ENCODE measurements at places on chromosomes 1 and 21.

- no peak for DNase-seq
Observed at GRCh38 chr1:37660664-37661063, 26.0 kb upstream of the RSPO1 start.

GRCh38 chr1:155079487-155080311, 1.1 kb downstream of the EFNA3 start:
- DNase-seq, result no peak

DNA sequence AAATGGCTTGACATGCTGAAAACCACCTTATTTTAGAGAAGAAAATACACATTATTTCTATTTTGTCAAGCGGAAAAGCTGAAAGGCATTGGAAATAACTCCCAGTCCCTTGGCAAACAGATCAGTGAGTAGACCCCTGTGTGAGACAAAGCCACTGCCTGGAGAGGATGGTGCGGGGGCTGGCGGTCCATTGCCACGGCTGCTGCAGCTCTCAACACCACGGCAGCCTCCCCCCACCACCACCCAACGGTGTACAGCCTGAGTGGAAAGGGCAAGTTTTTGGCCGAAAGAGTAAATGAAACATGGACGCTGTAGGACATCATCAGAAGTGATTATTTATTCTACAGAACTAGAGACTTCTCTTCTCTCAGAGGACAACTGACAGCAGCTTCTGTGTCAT, 84.6 kb downstream of the PEX14 start:
- DNase-seq, result no peak

DNA sequence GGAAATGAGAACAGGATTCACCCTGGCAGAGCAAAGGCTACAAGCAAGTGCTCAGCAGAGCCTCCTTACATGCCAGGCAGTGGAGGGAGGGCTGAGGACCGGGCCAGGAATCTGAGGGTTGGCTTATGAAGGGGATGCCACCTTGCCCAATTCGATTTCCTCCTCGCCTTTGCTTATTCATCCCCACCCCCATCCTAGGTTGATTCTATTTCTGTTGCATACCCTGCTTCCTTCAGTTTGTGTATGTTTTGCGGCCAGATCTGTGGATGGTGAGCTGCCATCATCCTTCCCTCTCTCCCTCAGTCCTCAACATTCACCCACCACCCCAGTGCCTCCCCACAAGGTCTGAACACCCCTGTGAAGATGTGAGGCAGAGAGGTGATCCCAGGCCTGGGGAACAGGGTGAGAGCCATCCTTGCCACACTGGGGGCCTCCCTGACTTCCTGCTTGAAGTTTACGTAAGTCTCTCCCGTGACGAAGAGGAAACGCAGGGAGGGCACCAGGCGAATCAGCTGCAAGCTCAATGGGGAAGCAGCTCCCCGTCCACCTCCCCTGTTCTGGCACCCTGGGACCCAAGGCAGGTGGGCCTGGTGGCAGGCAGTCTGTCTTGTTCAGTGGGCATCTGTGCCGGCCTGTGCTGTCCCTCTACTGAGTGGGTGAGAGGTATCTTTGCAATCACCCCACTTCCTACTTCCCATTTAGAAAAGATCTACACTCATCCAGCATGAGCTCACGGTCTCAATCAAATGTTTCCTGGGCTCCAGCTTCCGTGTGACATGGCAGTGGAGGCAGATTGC, 50.6 kb upstream of the CNTN2 start:
- no peak for DNase-seq

DNA sequence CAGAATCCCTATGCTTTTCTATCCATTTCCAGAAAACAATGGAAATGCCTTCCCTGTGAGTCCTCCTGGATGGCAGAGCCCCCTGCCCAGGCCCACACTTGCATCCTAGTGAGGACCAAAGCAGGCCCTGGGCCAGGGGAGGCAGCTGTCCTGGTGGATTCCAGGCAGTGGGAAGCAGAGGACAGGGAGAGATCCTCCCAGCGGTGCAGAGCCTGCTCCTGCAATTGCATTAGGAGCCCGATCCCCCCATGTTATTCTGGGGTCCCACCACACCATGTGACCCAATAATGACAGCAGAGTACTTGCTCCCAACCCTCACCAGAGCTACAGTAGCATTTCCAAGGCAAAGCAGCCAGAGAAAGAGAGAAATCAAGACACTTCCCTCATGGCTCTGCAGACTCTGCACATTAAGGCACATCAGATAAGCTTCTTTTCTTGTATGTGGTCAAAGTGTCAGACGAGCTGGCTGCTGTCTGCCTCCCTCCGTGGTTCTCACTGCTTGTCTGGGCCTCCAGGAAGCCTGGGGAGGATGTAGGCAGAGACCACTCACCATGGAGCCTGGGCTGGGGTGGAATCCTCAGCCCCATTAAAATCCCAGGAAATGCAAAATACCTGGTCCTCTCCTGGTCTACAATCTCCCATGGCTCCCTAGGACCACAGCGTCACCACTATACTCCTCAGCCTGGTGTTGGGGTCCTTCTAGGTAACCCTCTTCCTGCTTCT, 54.9 kb upstream of the RUNX3 start:
- DNase-seq, result no peak

DNA sequence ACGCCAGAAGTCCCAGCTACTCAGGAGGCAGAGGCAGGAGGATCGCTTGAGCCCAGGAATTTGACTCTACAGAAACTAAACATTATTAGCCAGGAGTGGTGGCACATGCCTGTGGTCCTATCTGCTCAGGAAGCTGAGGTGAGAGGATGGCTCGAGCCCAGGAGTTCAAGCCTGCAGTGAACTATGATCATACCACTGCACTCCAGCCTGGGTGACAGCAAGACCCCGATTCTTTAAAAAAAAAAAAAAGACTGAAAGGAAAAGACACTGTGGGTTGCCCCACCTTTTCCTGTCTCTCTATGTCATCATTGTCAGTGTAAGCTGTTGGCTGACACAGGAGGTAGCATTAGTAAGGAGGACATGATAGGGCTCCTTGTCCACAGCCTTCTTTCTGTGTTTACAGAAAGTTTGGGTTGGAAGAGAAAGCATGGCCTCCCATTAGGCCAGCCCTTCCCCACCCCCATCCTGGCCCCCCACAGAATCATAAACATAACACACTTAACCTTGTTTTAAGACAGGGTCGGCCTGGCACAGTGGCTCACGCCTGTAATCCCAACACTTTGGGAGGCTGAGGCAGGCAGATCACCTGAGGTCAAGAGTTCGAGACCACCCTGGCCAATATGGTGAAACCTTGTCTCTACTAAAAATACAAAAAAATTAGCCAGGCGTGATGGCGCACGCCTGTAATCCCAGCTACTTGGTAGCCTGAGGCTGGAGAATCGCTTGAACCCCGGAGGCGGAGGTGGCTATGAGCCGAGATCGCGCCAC, 20.6 kb upstream of the RCAN3 start:
- no peak for DNase-seq

DNA sequence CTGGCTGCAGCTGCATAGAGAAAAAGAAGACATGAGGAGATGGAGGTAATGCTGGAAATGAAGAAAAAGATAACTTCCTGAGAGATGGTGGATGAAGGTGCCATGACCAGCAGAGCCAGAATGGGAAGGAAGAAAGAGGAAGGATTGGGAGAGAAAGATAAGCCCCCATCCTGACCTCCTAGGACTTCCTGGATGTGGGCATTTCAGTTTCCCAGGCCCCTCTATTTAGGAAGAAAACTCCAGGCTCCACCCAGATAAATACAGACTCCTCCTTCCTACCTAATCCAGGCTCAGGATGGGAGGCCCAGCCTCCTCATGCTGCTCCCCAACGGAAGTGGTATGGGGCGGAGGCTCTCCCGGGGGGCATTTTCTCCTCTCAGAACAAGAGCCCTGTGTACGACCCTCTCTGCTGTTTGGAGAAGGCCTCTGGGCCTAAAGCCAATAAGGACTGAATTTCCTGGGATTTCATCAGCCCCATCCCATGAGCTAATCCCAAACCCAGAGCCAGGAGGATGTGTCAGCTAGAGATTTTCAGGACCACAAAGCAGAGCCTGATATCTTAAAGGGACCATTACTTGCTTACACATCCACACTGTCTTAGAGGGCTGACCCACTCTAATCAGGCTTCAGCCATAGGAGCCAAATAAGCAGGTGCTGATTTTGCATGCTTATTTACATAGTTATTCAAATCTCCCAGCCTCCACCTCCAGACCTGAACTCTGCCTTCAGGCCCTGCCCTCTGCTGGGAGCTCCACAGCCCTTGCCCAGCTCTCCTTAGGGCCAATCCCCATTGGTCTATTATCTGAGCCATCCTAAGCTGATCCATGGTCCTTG, 5.1 kb upstream of the ARHGEF2 start:
- no peak for DNase-seq

- DNase-seq, result no peak
Observed at GRCh38 chr1:1794999-1795398, 16.7 kb upstream of the NADK start.

Data from midbrain (tissue), 1 donor.